MG63 (cell line): ENCODE measurements at places on chromosomes 12 and 14.

- DNase-seq, result no peak
Observed at GRCh38 chr12:128286970-128287369, 20.0 kb downstream of the TMEM132C start.

DNA sequence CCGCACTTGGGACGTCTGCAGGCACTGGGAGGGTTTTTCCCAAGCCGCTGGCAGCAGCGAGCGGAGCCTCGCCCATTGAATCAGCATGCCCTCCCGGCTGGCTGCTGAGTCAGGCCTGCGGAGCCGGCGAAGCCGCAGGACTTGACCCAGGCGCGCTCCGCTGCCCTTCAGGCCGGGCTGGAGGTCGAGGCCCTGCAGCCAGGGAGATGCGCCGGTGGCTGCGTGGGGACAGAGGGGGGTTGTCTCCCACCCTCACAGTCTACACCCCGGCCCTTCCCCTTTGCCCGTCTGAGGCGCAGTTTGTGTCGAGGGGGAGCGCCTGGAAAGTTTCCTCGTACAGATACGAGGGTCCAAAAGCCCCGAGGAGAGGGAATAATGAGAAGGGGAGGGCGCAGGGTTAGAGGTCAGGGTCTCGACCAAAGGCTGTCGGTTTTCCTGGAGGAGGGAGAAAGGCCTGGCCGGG lies 759 bp upstream of the KLC1 start:
- peak; percentile 87 for DNase-seq

DNA sequence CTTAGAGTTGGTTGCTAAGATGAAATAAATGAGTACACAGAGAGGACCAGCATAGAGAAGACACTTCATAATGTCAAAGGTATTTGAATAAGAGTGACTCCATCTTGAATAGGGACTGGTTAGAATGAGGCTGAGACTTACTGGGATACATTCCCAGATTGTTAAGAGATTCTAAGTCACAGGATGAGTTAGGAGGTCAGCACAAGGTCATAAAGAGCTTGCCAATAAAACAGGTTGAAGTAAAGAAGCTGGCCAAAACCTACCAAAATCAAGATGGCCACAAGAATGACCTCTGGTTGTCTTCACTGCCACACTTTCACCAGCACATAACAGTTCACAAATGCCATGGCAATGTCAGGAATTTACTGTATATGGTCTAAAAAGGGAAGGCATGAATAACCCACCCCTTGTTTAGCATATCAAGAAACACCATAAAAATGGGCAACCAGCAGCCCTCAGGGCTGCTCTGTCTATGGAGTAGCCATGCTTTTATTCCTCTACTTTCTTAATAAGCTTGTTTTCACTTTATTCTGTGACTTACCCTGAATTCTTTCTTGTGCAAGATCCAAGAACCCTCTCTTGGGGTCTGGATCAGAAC lies 8.3 kb upstream of the SERPINA1 start:
- DNase-seq, result no peak

DNA sequence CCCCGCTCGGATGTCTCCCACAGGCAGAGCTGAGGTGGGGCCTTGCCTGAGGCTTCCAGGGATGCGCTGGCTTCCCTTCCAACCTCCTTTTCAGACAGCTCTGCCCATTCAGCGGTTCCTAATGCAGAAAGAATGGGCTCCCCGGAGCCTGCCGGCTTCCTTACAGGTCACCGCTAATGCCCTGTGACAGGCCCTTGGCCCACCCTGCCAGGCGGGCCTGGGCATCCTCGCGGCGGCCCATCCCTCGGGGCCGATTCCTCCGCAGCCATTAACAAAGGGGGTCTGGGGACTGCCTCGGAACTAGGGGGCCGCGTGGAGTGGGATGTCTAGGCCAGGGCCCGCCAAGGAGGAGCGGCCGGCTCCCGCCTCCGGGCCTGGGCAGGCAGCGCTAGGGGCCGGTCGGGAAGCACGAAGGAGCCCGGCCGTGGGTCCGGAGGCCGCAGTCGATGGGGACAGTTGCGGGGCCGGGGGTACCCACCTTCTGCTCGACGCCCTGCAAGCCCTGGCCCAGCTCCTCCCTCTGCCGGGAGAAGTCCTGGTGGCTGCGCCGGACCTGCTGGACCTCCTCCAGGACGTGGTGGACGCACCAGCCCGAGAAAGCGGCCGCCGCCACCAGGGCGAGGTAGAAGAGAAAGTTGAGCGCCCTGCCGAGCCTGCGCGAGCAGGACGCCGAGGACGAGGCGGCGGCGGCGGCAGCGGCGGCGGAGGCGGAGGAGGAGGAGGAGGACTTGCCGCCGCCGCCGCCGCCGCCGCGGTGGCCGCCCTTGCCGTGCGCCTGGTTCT lies 738 bp downstream of the CKAP4 start:
- DNase-seq, result peak; percentile 64

DNA sequence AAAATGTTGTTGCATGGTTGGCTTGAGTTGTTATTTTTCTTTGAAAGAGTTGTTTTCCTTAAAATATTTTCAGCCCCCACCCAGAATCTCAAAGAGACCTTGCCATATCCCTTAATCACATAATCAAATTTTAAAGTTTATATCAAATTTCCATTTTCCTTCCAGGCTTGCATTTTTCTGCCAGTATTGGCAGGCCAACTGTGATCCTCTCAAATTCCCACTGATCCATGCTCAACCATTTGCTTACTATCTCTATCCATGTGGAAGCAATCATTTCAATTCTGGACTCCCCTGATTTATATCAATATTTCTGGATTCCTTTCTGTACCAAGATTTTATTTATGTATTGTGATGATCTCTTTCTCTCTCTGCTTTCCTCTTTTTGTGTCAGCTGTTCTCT lies 64.2 kb upstream of the PYGL start:
- peak; percentile 9 for DNase-seq

- no peak for DNase-seq
Observed at GRCh38 chr12:87302126-87302745, 727.0 kb downstream of the C12orf50 start.

- DNase-seq, result peak; percentile 79
Observed at GRCh38 chr12:104671409-104672095, 214.8 kb downstream of the CHST11 start.

DNA sequence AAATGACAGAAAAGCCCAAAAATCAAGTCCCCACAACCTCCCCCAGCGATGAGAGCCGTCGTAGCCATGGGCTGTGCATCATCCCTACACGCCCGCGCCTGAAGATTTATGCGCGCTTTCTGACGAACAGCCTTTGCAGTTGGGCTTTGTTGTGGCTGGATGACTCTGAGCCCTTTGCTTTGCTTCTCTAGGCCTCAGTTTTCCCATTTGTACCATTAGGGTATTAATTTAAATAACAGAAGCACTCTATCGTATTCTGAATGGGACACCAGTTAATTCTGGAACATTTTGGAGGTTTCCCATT lies 24.2 kb downstream of the SFSWAP start:
- DNase-seq, result no peak

- DNase-seq, result no peak
Observed at GRCh38 chr14:38255673-38256532, at the start of gene CLEC14A. CLEC14A (minus strand) TSS chr14:38256093; CDS start chr14:38256022, 71 bp downstream.

DNA sequence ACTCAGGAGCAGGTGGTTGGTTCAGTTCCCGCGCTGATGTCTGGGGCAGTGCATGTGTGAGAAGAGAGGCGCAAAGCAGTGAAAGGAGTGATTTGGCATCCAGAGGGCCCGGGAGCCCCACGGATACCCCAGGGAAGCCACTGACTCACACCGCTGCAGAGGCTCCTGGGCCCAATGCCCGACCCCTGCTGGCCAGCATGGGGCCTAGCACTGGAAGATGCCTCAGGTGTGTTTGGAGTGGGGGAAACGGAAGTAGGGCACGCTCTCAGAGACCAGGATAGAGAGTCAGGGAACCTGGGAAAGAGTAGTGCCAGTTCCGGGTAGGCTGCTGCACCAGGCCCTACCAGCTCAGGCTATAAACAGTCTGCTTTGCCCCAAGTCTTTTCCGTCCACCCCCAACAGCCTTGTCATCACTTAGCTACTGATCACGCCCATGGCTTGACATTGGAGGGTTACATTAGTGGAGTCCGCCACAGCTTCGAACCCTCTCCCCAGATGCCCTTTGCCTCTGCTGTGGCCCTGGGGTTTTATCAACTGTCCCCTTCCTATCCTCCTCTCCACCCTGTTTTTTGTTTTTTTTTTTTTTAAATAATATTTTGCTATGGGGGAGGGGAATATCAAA lies 9.5 kb upstream of the CSAD start:
- DNase-seq, result peak; percentile 70

GRCh38 chr14:22602862-22603261 lies 4.8 kb downstream of the ABHD4 start:
- DNase-seq, result peak; percentile 36

DNA sequence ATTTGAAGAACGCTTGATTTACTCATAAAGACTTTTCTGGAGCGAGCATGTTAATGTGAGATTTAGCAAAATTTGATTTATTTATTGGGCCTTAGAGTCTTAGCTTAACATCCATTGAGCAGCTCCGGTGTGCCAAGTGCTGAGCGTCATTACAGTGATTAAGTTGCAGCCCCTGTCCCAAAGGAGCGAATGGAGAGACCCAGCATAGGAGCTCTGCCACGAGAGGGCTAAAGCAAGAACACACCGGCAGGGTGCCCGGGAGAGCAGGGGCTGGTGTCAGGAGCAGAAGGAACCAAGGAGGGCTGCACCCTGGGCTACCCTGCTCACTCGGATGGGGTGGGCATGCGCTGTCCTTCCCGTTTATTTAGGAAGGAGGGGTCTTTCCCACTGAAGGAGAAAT lies 50.6 kb downstream of the PPP2R5C start:
- no peak for DNase-seq

- DNase-seq, result no peak
Observed at GRCh38 chr12:63083046-63083445, 68.0 kb downstream of the AVPR1A start.

GRCh38 chr14:91246051-91246852 lies 1.7 kb upstream of the GPR68 start:
- no peak for DNase-seq

DNA sequence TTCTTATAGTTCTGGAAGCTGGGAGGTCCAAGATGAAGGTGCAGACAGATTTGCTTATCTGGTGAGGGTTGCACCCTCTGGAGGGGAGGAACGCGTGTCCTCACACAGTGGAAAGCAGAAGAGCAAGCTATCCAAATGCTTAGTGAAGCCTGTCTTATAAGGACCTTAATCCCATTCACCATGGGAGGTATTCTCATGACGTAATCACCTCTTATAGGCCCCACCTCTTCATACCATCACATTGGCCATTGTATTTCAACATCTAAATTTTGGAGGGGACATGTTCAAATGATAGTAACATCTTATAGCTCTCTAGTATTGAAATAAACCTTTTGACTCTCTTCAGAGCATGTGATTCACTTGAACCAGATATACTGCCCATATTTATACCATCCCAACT lies 105.0 kb upstream of the MYF6 start:
- DNase-seq, result no peak

- no peak for DNase-seq
Observed at GRCh38 chr12:94898388-94898787, 105.1 kb downstream of the NDUFA12 start.

DNA sequence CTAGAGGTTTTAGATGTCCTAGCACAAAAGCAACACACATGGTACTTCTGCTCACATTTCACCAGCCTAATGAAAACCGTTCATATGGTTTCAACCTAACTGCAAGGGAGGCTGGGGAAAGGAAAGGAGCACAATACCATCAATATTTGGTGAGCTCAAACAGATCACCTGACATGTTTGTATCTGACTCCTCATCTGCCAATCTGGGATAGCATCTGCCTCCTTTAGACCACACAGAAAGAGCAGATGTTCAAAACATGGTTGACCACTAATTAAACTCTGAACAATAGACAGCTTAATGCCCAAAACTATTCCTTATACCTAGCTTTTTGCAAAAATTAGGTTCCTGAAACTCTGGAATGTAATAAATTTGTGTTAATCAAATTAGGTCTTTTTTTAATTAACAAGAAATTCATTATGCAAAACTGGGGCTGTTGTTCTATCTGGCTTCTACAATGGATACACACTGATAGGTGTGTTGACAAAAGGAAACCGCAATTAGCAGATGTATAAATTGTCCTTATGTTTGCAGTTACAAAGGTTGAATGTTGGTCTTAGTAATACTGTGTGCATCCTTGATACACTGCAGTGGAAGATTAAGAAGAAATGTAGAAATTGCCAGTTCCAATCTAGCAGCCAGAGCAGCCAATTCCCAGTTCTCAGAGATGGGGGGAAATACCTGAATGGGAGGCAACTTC lies 89.3 kb downstream of the DUSP6 start:
- DNase-seq, result no peak

DNA sequence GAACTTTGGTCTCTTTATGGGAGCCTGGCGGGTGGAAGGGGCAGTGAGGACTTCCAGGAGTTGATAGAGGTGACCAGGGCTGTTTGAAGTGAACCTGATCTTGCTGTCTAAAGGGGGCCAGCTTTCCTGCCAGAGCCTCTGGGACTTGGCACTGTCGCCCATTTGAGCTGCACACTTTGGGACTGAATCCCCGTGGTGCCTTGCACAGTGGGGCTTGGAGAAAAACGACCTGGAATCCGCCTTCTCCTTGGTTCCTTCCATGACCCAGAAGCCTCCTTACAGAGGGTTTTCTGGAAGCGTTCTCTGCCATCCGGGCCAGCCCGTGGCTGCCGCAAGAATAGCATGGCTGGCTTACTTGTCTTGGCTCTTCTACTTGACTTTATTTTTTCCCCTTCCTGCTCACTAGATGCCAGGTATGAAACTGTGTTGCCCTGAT lies 2.0 kb downstream of the RFLNA start:
- no peak for DNase-seq
